HS-5 (cell line): ENCODE measurements at places on chromosomes 12 and 14.

GRCh38 chr14:103576371-103577024 lies 13.7 kb downstream of the COA8 start:
- DNase-seq = no peak

DNA sequence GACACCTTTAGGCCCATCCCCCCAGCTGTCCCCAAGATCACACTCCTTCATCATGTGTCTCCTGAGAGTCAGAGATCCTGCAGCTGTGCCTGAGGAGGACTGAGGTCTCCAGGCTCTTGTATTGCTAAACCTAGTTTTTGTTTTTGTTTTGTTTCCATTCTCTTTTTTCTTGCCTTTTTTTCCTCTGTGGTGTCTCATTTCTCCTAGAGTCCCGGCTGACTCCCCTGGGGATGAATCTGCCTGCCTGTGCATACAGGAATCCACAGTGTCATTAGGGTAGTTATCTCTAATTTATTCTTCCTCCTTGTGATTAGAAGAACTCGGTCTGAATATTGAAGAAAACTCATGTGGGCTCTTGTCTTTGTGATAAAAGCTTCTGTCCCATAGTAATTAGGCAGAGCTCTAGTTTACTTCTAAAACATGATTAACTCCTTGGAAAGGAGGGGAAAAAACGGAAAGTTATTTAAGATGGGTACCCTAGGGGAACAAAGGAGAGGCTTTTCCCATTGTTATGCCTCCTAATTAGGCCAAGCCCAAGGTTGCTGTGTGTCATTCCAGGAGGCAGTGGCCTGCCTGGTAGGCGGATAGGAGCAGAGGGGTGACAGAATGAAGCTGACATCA lies 343.2 kb downstream of the ZFP36L1 start:
- no peak for DNase-seq

DNA sequence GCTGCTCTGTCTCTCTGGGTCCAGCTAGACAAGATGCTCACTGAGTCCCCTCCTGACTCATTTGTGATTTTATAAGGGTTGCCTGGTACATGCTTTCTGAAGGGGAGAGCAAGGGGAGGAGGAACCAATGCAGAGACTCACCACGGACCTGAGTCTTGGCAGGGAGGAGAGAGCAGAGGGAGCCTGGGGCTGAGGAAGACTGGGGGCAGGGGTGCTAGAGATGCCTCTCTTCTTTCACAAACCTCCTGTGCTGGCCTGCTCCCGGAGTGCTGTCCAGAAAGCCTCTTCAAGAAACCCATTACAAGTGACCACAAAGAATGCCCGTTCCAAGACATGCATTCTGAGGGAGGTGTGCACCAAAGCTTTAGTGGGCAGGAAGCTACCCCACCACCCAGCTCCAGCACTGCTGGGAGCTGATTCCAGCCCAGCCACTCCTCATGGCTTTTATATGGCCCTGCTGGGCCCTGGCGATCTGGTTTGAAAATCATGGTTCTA lies 33.1 kb upstream of the DICER1 start:
- DNase-seq = no peak

- DNase-seq = no peak
Observed at GRCh38 chr14:98200601-98201000, 1071.4 kb downstream of the BCL11B start.
